ENCODE measurements at places on chromosomes 16 and 17.

GRCh38 chr17:34009912-34010311 lies 245.2 kb upstream of the CCL2 start:
- no peak for DNase-seq

DNA sequence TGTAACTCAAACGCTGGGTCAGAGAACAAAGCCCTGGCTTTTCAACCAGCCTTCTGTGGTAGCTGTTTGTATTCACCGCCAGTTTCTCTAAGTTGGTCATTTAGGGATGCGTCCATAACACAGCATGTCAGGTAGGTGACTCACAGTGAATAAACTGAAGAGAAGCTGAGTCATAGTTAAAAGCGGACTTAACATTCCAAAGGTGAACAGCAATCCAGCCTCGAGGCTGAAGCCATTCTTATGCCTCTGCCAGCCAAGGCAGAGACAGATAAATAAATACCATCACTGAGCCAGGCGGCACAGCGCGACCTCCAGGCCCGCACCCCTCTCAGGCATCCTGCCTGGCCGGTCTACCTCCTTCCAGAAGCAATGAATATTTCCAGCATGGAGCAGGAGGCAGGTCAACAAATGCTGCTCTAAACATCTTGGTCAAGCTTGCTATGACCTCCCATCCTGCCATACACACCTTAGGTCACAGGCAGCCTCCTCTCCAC lies 12.4 kb upstream of the CACNG4 start:
- DNase-seq: peak; percentile 85

GRCh38 chr17:79948945-79949655 lies 86.6 kb downstream of the TBC1D16 start:
- no peak for DNase-seq

DNA sequence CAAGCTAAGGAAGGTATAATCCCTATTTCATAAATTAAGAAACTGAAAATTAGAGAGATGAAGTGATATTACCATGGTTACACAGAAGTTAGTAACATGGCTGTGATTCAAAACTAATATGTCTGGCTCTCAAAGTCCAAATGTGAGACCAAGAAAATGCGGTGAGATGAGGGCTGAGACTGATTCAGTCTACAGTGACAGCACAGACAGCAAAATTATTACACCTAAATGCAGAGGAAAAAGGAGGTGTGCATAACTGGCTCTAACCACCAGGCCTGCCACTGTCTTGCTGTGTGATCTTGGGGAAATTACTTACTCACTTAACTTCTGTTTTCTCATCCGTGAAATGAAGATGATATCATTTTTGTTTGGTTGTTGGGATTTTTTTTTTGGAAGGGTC lies 270.0 kb upstream of the SOX9 start:
- DNase-seq: no peak

DNA sequence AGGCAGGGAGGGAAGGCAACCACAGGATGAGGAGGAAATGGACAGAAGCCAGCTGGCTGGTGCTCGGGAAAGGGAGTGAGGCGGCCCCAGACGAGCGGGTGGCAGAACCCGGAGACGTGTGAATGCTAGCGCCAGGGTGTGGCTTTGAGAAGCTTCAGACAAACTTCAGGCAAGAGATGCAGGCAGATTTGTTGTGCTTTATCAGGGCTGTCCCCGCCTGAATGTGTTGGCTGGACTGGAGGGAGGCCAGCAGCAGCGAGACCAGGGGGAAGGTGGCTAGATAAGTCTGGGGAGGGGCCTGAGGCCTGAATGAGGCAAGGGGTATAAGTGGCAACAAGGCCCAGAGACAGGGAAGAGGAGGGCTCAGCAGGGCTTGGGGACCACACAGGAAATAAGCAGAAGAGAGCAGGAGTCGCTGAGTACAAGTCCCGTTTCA lies 22.0 kb downstream of the CAMKK1 start:
- no peak for DNase-seq

GRCh38 chr16:56985962-56986360 lies 3.4 kb upstream of the NLRC5 start:
- DNase-seq: no peak

- no peak for DNase-seq
Observed at GRCh38 chr17:10871914-10872313, 34.0 kb upstream of the PIRT start.

- no peak for DNase-seq
Observed at GRCh38 chr17:52383493-52384100, 225.1 kb upstream of the CA10 start.

DNA sequence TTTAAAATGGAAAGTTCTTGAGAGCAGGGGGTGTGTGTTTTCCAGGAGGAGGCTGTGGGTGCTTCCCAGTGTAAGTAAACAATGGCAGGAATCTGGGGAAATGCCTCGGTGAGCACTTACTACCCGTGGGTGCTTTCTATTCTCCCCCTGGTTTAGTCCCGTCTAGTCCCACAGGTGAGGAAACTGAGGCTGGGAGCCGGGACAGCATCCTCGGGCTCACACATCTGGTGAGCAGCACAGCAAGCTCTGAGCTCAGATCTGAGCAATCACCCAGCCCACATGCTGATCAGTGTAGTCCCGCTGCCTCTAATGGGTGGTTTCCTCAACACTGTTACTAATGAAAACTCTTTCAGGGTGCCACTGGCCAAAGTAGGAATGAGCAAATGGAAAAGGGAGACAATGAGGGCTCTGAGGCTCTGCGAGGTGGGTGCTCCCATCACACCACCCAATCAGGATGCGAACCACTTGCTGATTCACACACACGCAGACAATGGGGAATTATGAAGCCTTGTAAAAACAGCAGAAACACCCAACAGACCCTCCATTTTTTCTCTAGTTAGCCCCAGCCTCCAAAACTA lies 202.6 kb downstream of the PARN start:
- no peak for DNase-seq

- no peak for DNase-seq
Observed at GRCh38 chr16:67657751-67658518, 2.1 kb downstream of the ACD start.

DNA sequence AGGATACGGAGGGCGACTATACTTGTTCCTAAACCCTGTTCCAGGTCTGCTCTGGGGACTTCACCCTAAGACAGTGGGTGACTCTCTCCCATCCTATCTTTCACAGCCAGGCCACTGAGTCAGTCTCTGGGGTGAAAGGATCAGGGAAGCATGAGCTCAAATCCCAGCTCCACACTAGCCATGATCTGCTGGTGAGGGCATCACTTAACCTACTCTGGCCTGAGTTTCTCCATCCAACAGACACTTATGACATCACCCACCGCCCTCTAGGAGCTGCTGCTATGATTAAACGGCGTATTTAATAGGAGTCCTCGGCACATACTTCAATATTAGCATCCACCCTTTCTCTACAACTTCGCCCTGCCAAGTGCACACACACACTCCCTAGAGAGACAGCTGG lies 10.1 kb downstream of the GAST start:
- no peak for DNase-seq

GRCh38 chr17:41054025-41054424 lies 1.0 kb downstream of the KRTAP2-2 start:
- no peak for DNase-seq

DNA sequence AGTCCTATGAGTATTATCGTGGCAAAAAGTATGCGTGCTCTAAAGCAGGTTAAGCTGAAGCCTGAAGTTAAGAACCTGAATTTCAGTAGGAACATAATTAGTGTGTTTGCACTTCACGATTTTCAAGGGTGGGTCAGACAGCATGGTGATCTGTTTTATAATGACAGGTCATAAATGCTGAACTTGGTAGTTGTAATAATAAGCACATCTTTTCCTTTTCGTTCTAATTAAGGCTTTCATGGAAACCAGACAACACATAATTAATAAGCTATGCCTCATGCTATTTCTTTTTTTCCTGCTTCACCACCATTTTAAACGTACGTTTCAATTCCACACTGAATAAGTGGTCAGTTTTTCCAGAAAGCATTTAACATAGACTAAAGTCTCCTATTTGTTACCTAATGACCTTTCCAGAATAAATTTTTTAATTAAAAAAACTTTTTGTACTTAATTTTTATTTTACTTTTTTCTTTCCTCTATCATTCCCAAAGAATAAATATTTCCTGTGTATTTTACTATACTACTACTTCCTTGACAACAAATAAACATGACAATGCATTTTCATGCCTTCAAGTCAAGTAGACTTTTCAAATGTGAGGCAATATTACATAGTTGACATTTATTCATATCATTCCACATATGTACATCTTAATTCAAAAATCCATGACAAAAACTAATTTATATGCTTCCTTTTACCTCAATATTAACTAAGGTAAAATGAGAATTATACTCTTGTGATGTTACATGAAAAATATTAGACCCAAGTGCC lies 22.4 kb downstream of the CMC2 start:
- DNase-seq: no peak

DNA sequence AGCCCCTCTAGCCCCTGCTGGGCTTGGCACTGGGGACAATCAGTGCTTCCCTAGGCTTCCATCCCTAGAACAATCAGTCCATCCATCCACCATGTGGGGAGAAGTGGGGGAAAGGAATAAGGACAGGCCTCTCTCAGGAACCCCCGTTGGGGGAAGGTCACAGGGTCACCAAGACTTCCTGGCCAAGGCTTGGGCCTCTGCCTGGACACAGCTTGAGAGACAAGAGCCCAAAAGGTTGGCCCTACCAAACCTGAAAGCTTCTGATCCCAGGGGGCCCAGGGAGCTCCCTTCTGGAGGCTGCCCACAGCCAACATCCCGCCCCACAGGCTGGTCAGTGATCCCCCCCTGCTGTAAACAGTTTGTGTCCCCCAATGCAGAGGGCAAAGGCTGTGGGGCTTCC lies 16.2 kb upstream of the MTMR4 start:
- DNase-seq: no peak

DNA sequence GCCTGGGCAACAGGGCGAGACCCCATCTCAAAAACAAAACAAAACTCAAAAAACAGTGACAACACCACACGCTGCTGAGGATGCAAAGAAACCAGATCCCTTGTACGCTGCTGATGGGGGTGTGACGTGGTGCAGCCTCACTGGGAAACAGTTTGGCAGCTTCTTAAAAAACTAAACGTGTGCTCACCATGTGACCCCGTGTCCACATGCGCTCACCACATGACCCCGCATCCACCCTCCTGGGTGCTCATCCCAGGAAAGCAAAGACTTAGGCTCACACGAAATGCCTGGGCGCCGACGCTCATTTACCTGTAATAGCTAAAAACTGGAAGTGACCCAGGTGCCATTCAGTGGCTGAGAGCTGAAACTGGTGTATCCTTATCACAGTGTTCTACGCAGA lies 19.9 kb upstream of the RPL13 start:
- no peak for DNase-seq

GRCh38 chr17:14803826-14804225 lies 461.3 kb downstream of the PMP22 start:
- DNase-seq: no peak

GRCh38 chr16:12205378-12206097 lies 229.0 kb downstream of the SNX29 start:
- no peak for DNase-seq

- no peak for DNase-seq
Observed at GRCh38 chr17:61757168-61757567, 106.2 kb downstream of the BRIP1 start.

- no peak for DNase-seq
Observed at GRCh38 chr17:34259146-34259545, 4.1 kb downstream of the CCL2 start.

DNA sequence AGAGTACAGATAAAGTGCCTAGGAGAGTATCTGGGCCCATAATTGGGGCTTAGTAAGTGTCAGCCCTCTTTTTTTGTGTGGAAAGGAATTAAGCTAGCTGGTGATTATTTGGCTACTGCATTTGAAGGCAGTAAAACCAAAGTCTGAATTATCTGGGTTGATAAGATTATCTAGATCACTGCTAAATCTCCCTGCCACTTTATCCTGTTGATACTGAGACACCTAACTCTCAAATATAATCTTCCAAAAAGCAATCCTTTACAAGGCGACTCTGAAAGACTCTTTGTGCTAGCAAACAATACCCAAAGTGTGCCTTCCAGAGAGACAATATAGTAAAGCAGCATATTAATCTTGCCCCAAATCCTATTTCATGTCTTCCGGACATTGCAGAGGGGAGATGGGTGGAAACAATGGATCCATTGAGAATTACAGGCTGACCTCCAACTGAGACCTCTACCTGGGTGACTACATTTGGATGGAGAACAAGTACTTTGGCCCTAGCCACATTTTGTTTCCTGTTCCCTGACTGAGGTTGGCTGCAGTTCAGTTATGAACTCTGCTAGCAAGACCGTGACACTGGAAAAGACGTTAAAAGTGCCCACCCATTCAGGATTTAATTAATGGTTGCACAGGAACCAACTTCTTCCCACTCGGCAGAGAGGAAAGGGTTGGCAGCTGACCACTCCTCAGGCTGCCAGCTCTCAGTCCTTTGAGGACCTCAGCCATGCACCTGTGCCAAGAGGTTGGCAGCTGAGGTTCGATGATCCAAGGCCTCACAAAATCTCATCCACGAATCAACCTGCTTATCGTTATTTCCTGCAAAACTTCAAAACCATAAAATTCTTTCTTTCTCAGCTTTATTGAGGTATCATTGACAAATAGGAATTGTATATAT lies 72.6 kb downstream of the SYCE1L start:
- DNase-seq: no peak

DNA sequence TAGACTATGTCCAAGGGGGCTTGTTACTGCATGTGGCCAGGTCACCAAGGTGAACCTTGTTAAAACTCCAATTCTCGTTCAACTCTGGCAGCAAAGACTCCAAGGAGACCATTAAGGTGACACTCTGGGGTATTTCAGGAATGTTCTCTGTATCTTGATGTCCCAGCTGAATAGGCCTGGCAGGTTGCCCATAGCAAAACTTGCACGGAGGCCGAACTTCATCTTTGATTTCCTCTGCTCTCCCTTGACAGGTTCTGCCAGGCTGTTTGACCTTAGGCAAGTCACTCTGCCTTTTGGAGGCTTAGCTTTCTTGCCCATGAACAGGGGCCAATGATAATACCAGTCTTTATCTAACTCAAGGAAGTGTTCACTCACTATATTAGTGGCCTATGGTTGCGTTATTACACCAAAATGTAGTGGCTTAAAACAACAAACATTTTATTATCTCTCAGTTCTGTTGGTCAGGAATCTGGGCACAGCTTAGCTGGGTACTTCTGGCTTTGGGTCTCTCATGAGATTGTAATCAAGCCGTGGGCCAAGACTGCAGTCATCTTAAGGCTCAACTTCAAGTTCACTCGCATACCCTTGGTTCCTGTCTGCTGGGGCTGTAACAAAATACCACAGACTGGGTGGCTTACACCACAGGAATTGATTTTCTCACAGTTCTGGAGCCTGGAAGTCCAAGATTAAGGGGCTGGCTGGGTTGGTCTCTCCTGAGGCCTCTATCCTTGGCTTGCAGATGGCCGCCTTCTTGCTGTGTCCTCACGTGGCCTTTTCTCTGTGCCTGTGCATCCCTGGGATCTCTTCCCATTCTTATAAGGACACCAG lies 168.5 kb downstream of the UTP18 start:
- DNase-seq: no peak

GRCh38 chr16:3187798-3188674 lies at the start of gene OR1F1:
Gene OR1F1 (plus strand): TSS chr16:3188204.
- peak; percentile 64 for DNase-seq

GRCh38 chr17:56740481-56740880 lies 93.2 kb downstream of the C17orf67 start:
- DNase-seq: no peak

- DNase-seq: no peak
Observed at GRCh38 chr17:49986396-49987289, 8.4 kb downstream of the DLX3 start.
